CD4-positive, alpha-beta T cell (primary cell): ENCODE measurements at places on chromosomes 4 and X. TPM values are rescaled to one million over a fixed set of nuclear protein-coding genes. Genes with fewer than 3 reads are reported as not detected.

IL21 gene
- total RNA-seq = 0.14 TPM

TLR2 gene
- total RNA-seq = 2.9 TPM

DCX gene
- total RNA-seq = not detected

CLDN2 gene
- not detected for total RNA-seq

SH3D19 gene
- 0.27 TPM for total RNA-seq

TSPAN6 gene
- total RNA-seq = 1.9 TPM

TBX22 gene
- not detected for total RNA-seq

UTP3 gene
- 20.5 TPM for total RNA-seq
